HepG2 (cell line): ENCODE measurements at places on chromosomes 4 and X. TPM values are rescaled to one million over a fixed set of nuclear protein-coding genes. Genes with fewer than 3 reads are reported as not detected.

DNA sequence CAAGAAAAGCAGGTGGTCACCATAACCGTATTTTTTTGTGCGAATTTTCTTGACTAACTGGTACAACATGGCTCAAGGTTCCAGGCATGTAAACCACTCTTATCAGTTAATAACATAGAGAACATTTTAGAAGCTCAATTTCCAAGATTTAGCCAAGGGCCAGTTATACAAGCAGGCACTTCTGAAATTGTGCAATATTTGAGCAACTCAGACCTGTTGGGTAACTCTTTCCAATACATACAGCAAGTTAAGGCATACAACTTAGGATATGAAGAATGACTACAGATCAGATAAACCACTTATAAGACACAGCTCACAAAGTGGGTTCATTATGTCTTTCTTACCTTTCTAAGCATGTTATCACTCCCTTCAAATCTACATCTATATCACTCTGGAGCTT is 43.9 kb downstream of the ZNF280C start:
- H3K27ac ChIP-seq = no peak overlapping the region
- 0 out of 3 replicates have a peak, but pooled peaks cover 10% of the 10 kb centered on the region for H3K36me3 ChIP-seq
- H3K27me3 ChIP-seq = no peaks in the 10 kb centered on the region
- H3K4me1 ChIP-seq = no peaks in the 10 kb centered on the region
- no peak for DNase-seq
- no peak overlapping the region for H3K4me3 ChIP-seq

Gene BEX1
- total RNA-seq = 69.4 and 85.8 TPM in 2 replicates

DNA sequence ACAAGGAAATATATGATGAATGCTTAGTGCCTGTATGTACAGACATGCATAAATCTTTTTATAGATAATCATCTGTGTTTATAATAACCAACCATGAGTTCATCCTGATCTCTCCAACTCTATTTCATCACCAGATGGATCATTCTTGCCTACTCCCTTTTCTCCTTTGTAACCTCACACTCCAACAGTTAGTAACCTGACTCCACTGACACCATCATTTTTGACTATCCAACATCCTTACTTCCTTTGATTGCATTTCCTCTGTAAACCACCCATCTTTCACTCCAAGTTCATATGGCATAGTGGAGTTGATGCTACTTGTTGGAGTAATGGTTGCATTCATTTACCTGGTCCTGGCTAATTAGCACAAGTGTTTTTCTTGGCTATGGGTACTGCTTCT is 170.6 kb downstream of the ZNF330 start:
- H3K27ac ChIP-seq = no peak overlapping the region
- H3K4me1 ChIP-seq = no peaks in the 10 kb centered on the region
- no peak overlapping the region for H3K4me3 ChIP-seq
- DNase-seq = no peak

DNA sequence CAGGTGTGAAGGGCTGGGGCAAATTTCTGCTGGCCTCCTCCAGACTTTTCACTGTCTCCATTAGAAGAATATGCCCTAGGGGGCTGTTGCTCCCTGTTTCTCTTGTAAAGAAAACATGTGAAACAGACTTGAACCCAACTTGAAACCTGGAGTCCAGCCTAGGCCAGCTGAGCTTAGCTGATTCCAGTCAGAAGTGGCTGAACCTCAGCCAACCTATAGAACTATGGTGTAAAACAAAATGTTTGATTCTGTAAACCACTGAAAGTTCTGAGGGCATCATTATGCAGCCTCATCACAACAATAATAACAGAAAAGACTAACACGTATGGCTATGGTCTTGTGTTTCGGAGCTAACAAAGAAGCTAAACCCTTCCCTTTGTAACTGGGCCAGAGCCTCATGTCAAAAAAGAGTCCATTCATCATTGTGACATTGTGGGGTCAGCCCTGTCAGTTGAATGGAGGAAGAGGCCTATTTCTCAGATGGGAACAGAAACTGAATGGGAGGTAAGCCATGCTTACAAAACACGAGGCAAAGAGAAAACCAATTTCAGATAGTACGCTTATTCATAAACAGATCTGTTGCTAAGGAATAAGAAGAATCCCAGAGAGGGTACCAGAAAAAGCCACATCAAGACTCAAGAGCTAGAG is 34.1 kb downstream of the SETD7 start:
- no peak overlapping the region for H3K4me3 ChIP-seq
- H3K27me3 ChIP-seq = no peaks in the 10 kb centered on the region
- DNase-seq = no peak

GRCh38 chr4:94605241-94605805 is 152.4 kb upstream of the BMPR1B start:
- no peak overlapping the region for H3K27ac ChIP-seq
- no peak overlapping the region for H3K4me3 ChIP-seq
- H3K36me3 ChIP-seq = peaks cover 2% of the 10 kb centered on the region; the same call in 1 of the 2 replicates
- no peak for DNase-seq
- H3K27me3 ChIP-seq = no peaks in the 10 kb centered on the region

GRCh38 chrX:115957862-115958490 is 212.6 kb upstream of the AGTR2 start:
- H3K4me3 ChIP-seq = no peak overlapping the region
- H3K27ac ChIP-seq = no peak overlapping the region

DNA sequence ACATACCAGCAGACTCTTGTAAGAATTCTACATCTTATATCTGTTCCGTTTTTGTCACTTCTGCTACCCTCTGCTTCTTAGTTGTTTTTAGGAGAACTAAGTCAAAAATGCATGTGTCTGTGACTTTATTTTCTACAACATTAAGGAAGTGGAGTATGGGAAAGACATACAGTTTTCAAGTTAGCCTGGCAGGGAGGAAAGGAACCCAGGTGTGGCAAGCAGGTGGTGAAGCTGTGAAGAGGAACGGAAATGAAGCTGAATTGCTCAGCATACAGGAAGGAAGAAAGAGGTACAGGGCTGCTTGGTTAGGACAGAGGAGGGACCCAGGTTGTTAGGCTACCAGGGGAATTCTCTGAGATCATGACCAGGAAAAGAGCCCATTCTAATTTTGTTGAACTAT is 9.4 kb downstream of the GPRIN3 start:
- H3K4me3 ChIP-seq = no peak overlapping the region
- 0 out of 2 replicates have a peak, but pooled peaks cover 7% of the 10 kb centered on the region for H3K4me1 ChIP-seq
- no peaks in the 10 kb centered on the region for H3K27me3 ChIP-seq
- H3K36me3 ChIP-seq = no peaks in the 10 kb centered on the region
- no peak overlapping the region for H3K27ac ChIP-seq

- H3K27me3 ChIP-seq = no peaks in the 10 kb centered on the region
- no peak for DNase-seq
- H3K4me1 ChIP-seq = no peaks in the 10 kb centered on the region
- H3K36me3 ChIP-seq = no peaks in the 10 kb centered on the region
Observed at GRCh38 chr4:106628586-106629267, 260.1 kb upstream of the GIMD1 start.

Gene NALF2
- total RNA-seq = 3.0 and 4.0 TPM in 2 replicates

- H3K27ac ChIP-seq = no peak overlapping the region
- H3K27me3 ChIP-seq = no peaks in the 10 kb centered on the region
Observed at GRCh38 chr4:56282004-56282403, 105.3 kb downstream of the AASDH start.

Gene NUDT9
- 9.7 and 10.4 TPM in 2 replicates for total RNA-seq
